MG63 (cell line): ENCODE measurements at places on chromosomes 7 and 10.

DNA sequence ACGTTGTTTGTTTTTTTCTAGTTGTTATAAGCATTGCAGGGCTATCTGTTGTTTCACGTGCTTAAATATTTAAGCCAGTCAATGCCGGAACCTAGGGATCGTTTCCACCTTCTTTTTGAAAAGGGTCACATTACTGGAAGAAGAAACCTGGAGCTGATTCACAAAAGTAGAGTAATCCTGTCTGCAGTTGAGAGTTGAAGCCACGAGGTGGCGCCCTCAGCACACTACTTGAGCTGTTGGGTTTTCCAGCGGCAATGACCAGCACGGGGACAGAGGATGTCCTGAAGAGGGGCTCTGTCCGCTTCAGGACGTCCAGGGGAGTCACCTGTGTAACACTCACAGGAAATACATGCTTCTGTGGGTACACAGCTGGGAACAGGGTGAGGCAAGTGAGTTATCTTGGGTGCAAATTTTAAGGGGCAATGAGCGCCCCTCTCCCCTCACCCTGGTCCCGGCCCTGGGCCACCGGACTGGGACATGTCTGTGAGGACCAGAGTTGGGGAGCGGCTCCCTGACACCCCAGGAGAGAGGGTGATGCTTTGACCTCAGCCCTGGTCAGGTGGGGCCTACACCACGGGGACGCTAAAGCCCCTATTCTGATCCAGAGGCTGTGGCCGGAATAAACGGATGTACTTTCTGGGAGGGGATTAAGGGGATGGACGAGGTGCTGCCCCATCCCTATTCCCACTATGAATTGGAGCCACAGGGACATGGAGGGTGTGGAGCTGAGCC, 26.3 kb upstream of the WDFY4 start:
- peak; percentile 39 for DNase-seq

GRCh38 chr10:43905512-43906236, 257.0 kb upstream of the ZNF32 start:
- DNase-seq, result no peak

DNA sequence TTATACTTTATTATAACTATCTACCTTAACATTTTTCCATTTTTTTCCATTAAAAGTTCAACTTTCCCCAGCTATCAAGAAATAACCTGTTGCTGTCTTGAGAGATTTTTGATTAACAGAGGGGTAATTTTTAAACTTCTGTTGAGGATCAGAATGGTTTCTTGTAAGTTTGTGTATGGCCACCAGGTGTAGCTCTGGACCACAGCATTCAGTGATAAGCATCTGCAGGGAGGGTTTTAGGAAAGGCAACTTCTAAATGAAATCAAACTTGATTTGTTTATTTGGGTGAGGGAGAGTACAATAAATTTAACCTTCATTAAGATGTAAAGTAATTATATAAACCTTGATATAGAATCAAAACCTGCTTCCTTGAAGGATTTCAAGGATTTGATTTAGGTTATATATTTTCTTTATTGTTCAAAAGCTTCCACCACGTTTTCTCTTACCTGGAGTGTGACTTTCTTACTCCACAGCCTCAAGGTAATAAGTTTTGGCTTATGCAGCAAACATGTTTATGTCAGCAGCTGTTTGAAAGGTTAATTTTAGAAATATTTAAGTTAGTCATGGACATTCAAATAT, 153.3 kb downstream of the STK31 start:
- peak; percentile 4 for DNase-seq

DNA sequence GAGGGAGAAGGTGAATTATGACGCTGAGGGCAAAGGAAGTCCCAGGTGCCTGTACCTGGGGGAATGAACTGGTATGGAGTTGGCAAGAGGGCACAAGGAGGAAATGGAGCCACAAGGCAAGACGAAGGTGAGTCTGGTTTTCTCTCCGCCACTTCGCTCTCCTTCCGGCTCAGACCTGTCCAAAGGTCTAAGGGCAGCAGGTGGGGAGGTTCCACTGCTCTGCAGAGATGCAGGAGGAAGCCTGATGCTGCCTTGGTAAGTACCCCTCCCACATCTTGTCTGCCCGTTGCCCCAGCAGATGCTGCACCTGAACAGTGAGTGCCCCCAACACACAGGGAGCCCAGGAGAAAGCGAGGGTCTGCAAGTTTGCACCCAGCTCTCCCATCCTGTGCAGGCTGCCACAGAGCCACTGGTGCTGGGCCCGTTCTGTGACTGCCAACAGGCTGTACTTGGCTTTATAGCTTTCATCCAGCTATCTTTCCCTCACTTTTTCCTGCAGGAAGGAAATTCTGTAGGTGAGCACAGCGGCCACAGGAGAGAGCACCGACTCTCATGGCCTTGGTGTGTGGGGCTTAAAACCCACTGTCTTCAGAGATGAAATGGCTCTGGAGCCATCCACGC, 235.2 kb downstream of the COBL start:
- no peak for DNase-seq

DNA sequence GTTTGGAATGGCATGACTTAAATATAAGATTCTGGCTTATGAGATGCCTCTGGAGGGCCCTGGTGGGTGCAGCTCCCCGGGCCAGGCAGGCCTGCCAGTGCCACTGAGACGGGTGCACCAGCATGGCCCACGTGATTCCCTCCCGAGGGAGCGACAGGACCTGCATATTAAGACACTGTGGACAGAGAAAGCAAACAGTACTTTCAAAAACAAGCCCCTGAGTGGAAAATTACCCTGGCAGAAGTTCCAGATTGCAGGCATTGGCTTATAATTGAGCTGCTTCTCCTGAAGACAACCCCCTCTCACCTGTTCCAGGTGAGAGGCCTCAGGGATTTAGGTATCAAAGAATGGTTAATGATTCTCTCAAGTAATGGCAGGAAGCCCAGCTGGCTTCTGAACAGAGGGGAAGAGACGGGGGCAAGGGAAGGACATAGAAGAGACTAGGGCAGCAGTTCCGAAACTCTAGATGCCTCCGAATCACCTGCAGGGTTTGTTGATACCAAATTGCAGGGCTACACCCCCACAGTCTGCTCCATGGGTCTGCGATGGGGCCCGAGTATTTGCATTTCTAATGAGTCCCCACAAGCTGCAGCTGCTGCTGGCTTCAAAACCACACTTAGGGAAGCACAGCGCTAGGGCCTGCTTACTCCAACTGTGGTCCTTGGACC, 66.0 kb upstream of the DOCK1 start:
- DNase-seq, result no peak

DNA sequence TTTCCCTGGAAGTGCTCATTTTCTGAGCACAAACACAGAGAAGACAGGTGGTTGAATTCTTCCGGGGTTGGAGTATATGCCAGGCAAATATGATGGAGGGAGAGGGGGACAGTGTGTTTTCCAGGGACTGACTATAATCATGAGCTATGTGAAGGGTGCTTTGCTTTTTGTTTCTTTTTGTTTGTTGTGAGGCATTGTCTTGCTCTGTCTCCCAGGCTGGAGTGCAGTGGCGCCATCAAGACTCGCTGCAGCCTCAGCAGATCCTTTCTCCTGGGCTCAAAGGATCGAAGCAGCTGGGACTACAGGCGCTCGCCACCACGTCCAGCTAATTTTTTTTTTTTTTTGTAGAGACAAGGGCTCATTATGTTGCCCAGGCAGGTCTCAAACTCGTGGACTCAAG, 47.3 kb upstream of the CPN1 start:
- no peak for DNase-seq

DNA sequence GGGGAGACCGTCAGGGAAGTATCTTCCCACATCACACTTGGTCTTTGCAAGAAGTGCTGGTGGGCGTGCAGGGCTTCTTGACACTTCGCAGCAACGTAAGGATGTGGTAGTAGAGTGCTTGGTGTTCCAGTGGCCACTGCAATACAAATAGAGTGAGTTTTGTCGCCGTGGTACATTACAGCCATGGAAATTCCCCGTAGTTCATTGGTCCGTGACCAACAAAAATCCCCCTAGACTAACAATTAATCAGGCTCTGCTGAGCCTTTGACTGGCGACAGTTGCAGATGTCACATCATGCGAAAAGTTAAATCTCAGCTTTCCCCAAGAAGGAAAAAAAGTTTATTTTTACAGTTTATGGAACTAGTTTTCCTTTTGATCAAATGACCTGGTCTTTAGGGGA, 134.7 kb downstream of the MGMT start:
- no peak for DNase-seq

DNA sequence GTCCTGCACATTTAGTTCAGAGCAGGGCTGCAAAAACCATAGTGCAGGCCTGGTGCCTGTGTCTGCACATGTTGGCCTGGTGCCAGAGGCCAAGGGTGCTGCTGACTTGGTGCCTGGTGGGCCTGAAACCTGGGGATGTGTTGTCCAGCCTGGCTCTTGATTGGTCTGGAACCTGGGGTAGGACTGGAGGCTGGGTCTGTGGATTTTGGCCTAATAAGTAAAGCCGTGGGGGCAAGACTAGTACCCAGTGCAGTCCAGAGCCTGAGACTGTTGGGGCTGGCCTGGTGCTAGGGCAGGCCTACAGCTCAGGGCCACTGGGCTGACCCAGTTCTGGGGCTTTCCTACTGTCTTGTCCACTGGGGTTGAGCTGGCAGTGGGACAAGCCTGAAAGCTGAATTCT, 817.9 kb downstream of the DNAJB9 start:
- no peak for DNase-seq

GRCh38 chr7:90345595-90346335, 751 bp upstream of the GTPBP10 start:
- DNase-seq, result no peak
